Esophagus squamous epithelium (tissue), 5 donors: ENCODE measurements at places on chromosomes 5 and 9.

DNA sequence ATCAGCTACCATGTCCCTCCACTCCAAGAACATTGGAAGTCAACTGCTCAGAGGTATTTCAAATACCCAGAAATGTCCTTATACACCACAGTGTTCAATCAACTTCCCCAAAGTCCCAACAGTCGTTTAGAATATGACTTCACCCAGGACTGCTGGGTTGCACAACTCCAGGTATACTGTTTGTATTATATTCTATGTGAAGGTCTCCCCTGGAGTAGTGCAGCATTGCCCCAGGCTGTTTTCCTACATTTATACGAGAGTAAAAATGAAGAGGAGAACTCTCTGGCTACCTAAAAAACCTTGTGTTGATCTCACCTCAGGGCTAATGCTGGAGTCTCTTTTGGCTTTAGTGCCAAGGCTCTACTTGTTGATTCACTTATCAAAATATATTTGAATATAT, 183.6 kb upstream of the MAP3K1 start:
- no peak for DNase-seq
- H3K27me3 ChIP-seq, result no peaks in the 10 kb centered on the region
- no peaks in the 10 kb centered on the region for H3K36me3 ChIP-seq

DNA sequence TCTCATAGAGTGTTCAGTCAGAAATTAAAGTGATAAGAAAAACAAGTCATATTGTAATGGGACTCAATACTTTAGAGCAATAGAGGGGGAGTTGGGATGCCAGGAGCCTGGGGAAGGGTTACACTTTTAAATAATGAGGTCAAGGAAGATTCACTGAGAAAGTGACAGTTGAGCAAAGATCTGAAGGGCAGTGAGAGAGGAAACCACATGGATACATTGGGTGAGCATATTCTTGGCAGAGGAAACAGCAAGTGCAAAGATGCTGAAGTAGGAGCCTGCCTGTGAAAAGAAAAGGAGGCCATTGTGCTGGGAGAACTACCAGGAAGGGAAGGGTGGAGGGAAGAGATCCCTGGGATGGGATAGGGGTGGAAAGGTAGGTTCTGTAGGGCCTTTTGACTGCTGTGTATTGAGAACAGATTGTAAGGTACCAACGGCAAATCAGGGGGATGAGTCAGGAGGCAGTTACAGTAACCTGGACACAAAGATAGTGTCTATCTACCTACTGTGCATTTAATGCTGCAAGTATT, 79.4 kb downstream of the PAM start:
- H3K4me1 ChIP-seq, result no peaks in the 10 kb centered on the region
- no peaks in the 10 kb centered on the region for H3K27me3 ChIP-seq
- H3K27ac ChIP-seq, result no peak overlapping the region

DNA sequence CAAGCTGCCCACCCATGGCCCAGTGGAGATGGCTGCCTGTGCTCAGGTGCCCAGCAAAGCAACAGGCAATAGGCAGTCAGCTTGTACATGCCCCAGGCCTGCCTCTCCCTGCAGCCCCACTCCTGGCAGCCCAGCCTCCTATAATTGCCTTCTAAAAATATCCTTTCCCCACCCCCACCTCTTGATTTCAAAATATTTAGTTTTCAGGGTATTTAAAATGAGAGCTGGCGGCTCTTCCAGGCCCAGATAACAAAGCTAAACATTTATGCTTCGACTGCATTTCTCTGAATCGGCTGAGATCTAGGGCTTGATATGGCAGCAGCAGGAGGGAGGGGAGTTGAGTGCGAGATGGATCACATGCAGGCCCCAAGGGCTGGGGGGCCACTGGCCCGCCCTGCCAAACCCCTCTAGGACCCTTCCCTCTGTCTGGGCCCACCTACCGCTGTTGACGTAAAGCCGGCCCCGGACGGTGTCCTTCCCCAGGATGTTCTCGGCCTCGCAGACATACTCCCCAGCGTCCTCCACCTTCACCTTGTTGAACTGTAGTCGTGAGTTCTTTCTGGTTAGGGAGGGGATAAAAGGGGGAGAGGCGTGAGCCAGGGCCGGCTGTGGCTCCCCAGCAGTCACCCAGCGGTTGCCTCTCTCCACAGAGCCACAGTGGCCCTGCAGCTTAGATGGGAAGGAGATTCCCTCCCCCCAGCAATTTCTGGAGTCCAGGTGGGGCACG, 85.0 kb downstream of the PSD2 start:
- no peak overlapping the region for H3K4me3 ChIP-seq
- no peak for DNase-seq
- no peaks in the 10 kb centered on the region for H3K27me3 ChIP-seq
- H3K27ac ChIP-seq, result peak overlapping the region; percentile 9

DNA sequence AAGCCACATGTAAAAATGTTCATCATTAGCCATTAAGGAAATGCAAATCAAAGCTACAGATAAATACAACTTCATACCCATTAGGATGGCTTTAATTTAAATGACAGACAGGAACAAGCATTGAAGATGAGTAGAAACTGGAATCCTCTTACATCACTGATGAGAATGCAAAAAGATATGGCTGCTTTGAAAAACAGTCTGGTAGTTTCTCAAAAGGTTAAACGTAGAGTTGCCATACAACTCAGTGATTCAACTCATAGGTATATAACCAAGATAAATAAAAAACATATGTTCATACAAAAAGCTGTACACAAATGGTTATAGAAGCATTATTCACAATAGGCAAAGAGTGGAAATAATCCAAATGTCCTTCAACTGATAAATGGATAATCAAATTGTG, 228.8 kb upstream of the ZNF462 start:
- H3K27ac ChIP-seq, result no peak overlapping the region
- H3K4me3 ChIP-seq, result no peak overlapping the region
- no peaks in the 10 kb centered on the region for H3K36me3 ChIP-seq
- H3K27me3 ChIP-seq, result no peaks in the 10 kb centered on the region
- no peak for DNase-seq

GRCh38 chr5:143434261-143435209, 31.0 kb upstream of the NR3C1 start:
- no peaks in the 10 kb centered on the region for H3K27me3 ChIP-seq
- no peaks in the 10 kb centered on the region for H3K36me3 ChIP-seq
- no peaks in the 10 kb centered on the region for H3K4me1 ChIP-seq
- peak overlapping the region; percentile 16 for H3K4me3 ChIP-seq

DNA sequence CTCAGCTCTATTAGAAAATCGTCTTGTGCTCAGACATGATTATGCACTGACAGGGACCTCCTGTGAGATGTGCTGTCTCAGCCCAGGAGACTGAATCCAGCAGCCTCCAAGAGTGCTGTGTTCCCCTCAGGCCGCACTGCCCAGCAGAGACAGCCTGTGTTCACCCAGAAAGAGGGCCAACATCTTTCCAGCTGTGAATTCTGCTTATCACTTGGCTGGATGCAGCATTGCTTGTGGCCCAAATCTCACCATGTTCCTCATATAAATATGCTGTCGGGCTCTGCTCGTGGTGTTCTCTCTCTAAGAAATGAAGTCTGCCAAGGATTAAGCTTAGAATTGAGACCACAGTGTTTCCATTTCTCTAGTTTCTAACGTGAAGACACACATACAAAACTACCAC, 983.0 kb upstream of the WWC1 start:
- H3K27me3 ChIP-seq, result no peaks in the 10 kb centered on the region
- DNase-seq, result no peak
- no peaks in the 10 kb centered on the region for H3K4me1 ChIP-seq
- no peak overlapping the region for H3K27ac ChIP-seq

DNA sequence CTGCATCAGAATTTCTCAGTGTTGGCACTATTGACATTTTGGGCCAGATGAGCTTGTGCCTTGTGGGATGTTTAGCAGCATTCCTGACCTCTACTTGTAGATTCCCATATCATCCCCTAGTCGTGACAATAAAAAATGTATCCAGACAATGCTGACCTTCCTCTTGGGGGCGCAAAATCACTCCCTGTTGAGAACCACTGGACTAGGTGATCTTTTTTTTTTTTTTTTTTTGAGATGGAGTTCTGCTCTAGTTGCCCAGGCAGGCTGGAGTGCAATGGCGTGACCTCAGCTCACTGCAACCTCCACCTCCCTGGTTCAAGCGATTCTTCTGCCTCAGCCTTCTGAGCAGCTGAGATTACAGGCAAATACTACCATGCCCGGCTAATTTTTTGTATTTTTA, 22.6 kb downstream of the STXBP1 start:
- H3K27me3 ChIP-seq, result no peaks in the 10 kb centered on the region
- no peak for DNase-seq
- H3K36me3 ChIP-seq, result no peaks in the 10 kb centered on the region
- no peak overlapping the region for H3K4me3 ChIP-seq
- peak overlapping the region; percentile 7 for H3K27ac ChIP-seq

DNA sequence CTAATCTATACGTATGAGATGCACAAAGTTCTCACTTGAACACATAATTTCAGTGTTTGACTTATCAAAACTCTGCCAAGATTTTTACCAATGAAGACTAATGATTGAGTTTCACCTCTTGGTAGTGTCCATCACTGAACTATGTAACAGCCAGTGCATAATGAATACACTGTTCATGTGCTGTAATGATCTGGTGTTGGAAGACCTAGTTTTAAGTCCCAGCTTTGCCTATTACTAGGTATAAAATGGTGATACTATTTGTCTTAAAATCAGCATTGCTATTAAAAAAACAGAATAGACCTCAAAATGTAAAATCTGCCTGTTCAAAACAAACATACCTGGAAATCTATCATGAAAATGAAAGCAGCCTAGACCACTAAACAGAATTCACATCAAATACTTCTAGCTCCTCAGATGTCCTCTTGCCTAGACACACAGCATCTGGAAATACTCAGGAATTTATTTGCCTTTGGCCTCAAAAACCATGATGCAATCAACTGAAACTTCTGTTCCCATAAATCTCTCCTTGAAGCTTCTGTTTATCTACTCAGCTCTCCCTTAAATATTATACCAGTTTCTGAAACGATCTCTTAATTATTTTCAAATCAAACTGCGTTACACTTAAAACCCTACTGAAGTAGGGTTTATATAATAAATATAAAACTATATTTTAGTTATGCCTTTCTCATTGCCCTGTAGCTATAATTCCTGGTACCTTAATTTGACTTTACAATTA, 38.1 kb downstream of the MRPS27 start:
- peaks cover 33% of the 10 kb centered on the region for H3K4me1 ChIP-seq
- DNase-seq, result no peak
- no peaks in the 10 kb centered on the region for H3K36me3 ChIP-seq
- H3K4me3 ChIP-seq, result no peak overlapping the region

- H3K36me3 ChIP-seq, result no peaks in the 10 kb centered on the region
- no peak overlapping the region for H3K4me3 ChIP-seq
- peaks cover 33% of the 10 kb centered on the region for H3K4me1 ChIP-seq
- no peak overlapping the region for H3K27ac ChIP-seq
- H3K27me3 ChIP-seq, result no peaks in the 10 kb centered on the region
- DNase-seq, result no peak
Observed at GRCh38 chr5:146697211-146697610, 181.2 kb upstream of the GPR151 start.

DNA sequence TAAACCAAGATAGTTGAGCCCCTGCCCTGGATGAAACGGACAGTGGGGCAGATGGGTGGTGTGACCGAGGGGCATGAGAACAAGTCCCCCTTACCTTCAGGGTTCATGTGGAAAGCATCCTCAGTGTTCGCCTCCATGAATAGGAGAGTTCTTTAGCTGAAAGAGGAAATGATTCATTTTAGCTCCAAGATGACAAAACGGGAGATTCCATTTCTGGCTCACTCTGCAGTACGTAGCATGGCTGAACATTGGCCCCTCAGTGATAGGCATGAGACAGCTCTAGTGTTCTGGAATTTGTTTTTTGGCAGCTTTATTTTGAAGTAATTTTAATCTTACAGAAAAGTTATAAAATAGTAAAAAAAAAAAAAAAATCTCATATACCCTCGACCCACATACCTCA, 70.2 kb upstream of the AGXT2 start:
- DNase-seq, result no peak
- no peak overlapping the region for H3K4me3 ChIP-seq
- H3K27me3 ChIP-seq, result no peaks in the 10 kb centered on the region
- no peak overlapping the region for H3K27ac ChIP-seq
- H3K4me1 ChIP-seq, result no peaks in the 10 kb centered on the region

DNA sequence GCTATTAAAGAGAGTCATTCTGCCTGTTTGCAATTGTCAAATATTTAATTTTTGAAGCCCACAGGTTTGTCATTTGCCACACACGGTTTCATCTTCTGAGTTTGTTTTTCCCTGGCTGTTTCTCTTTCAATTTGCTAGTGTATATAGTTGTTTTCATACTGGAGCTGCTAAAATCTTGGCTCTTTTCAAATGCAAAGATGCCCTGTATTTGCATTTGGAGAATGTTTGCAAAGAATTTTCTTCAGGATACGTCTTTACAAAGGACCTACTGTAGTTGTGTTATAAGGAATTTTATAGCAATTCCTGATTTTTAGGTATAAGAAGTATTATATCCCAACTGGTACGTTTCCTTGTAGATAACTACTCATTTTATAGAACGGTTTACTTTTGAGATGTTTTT, 48.0 kb downstream of the IZUMO3 start:
- H3K36me3 ChIP-seq, result no peaks in the 10 kb centered on the region
- H3K4me3 ChIP-seq, result no peak overlapping the region
- H3K27ac ChIP-seq, result no peak overlapping the region
- no peaks in the 10 kb centered on the region for H3K27me3 ChIP-seq
- no peaks in the 10 kb centered on the region for H3K4me1 ChIP-seq

- peak overlapping the region; percentile 97 for H3K4me3 ChIP-seq
- H3K4me1 ChIP-seq, result peaks cover 11% of the 10 kb centered on the region
- H3K36me3 ChIP-seq, result no peaks in the 10 kb centered on the region
- H3K27me3 ChIP-seq, result no peaks in the 10 kb centered on the region
- no peak for DNase-seq
- peak overlapping the region; percentile 92 for H3K27ac ChIP-seq
Observed at GRCh38 chr9:4741365-4742089, 525 bp upstream of the AK3 start.

DNA sequence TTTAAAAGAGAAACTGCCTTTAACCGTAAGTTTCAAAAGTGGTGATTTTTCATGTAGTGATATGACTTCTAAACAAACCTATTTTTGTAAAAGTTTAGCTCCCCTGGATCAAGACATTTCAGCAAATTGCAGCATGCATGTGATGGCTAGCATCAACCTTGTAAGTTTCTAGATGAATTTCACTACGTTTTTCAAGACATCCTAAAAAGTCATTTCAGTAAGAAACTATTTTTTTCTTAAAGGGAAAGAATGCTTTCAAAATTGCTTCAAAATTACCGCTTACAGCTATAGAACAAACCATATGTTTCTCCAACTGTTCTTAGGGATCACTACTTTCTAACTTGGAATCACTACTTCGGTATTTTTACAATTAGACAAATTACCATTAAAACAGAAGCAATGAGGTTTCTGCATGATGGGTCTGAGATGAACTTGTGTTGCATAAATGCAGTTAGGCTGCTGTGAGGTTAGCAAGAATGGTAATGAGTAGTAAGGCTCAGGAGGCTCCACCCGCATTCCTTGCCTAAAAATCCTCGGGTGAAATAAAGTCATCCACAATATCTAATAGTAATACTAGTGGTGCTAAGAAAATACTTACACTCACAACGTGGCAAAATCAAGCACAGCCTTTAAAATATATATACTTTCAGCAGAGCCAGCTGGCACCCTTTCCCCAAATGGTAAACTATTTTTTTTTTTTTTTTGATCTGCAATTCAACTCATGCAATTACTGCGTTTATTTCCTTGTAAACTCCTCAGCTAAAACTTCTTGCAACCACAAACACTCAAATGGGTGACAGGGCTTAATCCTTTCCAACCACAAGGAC, 53.8 kb downstream of the CDC14B start:
- peaks cover 14% of the 10 kb centered on the region for H3K36me3 ChIP-seq
- no peaks in the 10 kb centered on the region for H3K27me3 ChIP-seq
- H3K4me3 ChIP-seq, result peak overlapping the region; percentile 77
- no peak for DNase-seq
- peaks cover 15% of the 10 kb centered on the region for H3K4me1 ChIP-seq
